ENCODE measurements at places on chromosomes 2 and 18.

DNA sequence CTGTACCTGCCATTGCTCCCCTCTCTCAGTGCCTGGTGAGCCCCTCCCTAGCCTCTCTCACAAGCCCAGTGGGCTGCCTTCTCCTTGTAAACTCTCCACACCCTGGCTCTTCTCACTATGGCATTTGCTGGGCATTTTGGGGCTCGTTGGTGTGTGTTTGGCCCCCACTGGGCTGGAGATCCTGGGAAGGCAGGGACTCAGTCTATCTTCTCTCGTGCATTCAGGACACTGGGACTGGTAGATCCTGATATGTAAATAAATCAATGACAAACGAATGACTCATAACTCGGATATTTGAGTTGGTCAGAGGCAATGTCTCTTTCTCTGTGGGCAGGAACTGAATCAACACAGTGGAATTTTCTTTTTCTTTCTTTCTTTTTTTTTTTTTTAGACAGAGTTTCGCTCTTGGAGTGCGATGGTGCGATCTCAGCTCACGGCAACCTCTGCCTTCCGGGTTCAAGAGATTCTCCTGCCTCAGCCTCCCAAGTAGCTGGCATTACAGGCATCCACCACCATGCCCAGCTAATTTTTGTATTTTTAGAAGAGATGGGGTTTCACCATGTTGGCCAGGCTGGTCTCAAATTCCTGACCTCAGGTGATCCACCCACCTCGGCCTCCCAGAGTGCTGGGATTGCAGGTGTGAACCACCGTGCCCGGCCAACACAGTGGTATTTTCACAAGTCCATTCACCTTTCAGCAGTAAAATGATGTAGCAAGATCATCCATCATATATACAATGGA lies 144.6 kb upstream of the SPRED2 start:
- DNase-seq = no peak

- DNase-seq = no peak
Observed at GRCh38 chr2:71778936-71779773, 325.8 kb downstream of the DYSF start.

GRCh38 chr2:30285758-30286157 lies 54.4 kb downstream of the LBH start:
- DNase-seq = no peak

GRCh38 chr2:178513876-178514275 lies 33.6 kb downstream of the PLEKHA3 start:
- no peak for DNase-seq
